NCI-H2081 treated with DMSO at 0.1 percent for 48 hours (cell line): ENCODE measurements at places on chromosomes 2 and 18.

- DNase-seq, result no peak
Measured at GRCh38 chr2:99860720-99861375, 281.5 kb downstream of the AFF3 start.

- no peak for DNase-seq
Measured at GRCh38 chr2:27256855-27257454, 5.9 kb downstream of the SLC30A3 start.

GRCh38 chr2:222866358-222866960 is 5.6 kb downstream of the ACSL3 start:
- no peak for DNase-seq

- no peak for DNase-seq
Measured at GRCh38 chr2:204207866-204208265, 271.3 kb downstream of the ICOS start.

DNA sequence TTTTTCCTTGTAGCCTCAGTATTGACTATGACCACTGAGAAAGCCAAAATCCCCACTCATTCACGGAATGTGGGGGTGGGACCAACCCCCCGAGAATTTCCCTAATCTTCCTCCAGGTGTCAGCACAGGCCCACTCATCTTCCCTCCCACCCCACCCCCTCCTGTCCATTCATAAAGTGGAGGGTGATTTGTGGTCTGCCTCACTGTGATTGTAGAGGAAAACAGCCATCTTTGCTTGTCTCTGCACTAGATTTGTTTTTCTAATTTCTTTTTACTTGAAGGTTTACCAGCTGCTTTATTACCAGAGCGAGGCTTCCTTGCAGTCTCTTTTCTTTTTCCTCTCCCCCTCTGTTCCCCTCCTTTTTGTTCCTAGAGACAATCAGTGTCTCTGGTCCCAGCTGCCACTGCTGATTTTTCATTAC is 171.8 kb downstream of the ICOS start:
- no peak for DNase-seq
